ENCODE measurements at places on chromosomes 3 and 15.

DNA sequence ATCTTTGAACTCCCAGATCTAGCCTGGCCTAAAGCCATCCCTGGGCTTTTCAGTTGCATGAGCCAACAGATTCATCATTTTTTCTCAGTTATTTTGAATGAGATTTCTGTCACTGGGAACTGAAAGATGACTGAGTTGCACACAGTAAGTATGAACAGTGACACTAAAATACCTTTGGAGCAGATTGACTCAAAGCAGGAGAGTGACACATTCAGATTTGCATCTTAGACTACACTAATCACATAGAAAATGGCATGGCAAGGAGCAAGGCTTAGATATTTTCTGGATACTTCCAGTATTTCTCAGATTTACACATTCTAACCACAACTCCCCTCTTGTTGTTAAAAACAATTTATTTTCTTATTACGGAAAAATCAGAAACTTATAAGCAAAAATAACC lies 32.8 kb downstream of the SEC62 start:
- no peak for DNase-seq

DNA sequence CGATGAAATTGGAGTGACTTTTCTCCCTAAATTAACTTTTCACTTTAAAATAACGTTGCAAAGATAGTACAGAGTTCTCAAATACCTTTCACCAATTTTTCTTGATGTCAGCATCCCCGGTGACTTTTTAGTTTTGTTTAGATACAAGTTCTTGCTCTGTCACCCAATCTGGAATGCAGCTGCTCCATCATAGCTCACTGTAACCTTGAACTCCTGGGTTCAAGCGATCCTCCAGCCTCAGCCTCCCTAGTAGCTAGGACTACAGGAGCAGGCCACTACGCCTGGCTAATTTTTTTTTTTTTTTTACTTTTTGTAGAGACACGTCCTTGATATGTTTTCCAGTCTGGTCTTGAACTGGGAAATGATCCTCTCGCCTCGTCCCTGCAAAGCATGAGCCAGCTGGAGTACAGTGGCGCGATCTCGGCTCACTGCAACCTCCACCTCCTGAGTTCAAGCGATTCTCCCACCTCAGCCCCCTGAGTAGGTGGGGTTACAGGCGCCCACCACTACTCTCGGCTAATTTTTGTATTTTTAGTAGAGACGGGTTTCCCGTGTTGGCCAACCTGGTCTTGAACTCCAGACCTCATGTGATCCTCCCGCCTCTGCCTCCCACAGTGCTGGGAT lies 747 bp downstream of the NSUN3 start:
- no peak for DNase-seq

DNA sequence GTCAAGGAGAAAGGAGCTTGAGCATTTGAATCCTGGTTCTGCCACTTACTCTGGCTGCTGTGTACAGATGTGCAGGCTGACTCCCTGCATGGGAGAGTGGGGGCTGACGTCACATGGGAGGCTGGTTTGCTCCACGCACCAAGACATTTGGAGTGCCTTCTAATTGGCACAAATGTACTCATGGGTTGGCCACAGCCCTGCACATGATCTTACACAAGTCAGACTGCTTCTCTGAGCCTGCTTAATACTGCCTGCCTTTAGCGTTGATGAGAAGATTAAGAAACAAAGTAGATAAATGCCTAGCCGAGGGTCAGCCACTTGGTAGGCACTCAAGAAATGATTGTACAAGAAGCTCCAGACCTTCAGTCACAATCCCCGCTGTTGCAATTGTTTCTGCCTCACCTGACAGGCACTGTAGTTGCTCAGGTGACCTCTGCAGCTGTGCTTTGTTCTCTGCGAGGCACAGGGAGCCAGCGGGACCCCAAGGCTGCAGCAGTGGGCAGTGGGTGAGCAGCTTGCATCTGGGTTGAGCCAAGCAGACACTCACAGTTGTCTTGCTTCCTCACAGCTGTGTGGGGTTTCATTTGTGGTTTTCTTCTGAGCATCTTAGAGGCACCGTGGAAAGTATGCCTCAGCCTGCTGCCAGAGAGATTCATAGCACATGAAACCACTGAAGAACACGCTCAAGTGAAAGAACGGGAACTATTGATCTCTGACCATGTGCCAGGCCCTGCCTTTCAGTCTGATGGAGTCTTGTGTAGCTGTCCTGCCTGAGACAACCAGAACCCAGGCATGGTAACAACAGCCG lies 33.1 kb downstream of the GRK7 start:
- DNase-seq: no peak

- DNase-seq: no peak
Measured at GRCh38 chr3:151798466-151798865, 15.4 kb upstream of the AADAC start.

DNA sequence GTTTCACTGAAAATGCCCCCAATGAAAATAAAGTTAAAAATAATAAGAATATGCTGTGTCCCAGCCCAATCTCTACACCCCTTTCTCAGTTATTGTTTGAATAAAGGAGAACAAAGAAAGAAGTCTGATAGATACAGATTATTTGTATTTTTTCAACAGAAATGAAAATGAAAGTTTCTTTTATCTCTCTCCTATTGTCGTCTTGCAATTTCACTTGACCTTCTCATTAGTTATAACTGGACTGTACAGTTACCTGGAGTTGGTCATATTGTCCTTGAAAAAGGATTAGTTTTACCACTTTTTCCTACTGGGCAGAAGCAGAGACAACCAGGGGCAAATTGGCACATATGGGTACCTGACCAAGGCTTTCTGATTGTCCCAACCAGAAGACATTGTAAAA lies 440.0 kb downstream of the PDCD6IP start:
- DNase-seq: no peak

- DNase-seq: no peak
Measured at GRCh38 chr3:113968986-113969385, 21.2 kb downstream of the ZDHHC23 start.

DNA sequence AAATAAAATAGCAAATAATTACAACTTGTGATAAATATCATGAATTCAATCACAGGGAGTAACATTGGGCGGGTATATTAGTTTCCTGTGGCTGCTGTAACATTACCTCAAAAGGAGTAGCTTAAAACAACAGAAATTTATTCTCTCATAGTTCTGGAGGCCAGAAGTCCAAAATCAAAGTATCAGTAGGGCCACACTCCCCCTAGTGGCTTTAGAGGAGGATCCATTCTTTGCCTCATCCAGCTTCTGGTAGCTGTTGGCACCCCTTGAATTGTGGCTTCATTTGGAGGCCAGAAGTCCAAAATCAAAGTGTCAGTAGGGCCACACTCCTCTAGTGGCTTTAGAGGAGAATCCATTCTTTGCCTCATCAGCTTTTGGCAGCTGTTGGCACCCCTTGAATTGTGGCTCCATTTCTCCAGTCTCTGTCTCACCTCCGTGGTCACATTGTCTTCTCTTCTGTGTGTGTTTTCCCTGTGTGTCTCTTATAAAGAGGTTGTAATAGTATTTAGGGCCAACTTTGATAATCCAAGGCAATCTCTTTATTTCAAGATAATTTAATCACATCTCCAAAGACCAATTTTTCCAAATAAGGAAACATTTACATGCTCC lies 3.1 kb upstream of the CFAP20DC start:
- peak; percentile 14 for DNase-seq

All from HEK293T (cell line).